GM18507 (cell line): ENCODE measurements at places on chromosomes 7 and 10.

GRCh38 chr10:60350400-60350799 lies 39.3 kb downstream of the ANK3 start:
- DNase-seq: no peak

DNA sequence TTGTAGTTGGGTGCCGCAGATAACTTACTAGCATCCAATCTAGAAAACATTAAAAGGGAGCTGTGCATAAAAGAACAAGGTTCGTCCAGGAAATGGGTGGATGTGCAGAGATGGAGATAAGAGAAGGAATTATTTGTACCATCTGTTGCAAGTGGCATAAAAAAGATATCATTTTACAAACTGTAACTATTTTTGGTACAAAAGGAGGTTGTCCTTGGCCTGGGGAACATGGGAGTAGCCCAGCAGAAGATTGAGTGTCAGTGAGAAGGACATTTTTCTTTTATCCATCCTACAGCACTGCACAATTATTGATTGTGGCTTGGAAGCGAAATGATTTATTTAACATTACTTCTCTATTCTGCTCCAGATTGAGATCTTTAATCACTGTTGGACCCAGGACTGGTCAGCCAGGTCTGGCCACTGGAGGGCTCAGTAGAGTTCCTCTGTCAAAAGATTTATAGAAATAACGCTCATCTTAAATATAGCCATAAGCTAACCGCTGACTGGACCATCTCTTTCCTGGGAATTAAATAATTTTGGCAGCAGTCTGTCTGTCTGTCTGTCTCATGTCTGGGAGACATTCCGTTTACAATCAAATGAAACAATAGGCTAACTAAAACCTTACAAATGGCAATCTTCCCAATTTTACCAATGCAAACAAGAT lies 254.1 kb downstream of the KIAA1217 start:
- no peak for DNase-seq

DNA sequence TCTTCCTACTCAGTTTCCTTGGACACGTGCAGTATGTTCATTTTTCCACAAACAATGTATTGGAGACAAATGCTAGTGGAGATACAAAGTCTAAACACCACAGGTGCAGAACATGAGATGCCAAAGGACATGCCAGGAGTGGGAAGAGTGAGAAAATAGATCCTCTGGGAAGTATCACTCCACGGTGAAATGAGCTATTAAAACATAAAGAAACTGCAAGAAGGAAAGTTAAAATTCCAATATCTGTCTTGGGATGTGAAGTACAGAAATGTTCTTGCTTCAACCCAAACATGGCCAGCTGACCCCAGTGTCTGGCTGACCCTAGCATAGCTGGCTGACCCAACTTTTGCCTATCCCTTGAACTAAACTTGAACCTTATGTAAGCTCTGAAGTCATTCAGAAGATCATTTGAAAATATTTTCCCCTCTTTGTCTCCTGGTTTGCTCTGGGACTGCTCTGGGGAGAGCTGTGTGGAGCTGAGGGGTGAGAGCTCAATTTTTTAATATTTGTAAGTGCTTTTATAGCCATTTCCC lies 59.5 kb downstream of the FZD1 start:
- no peak for DNase-seq

DNA sequence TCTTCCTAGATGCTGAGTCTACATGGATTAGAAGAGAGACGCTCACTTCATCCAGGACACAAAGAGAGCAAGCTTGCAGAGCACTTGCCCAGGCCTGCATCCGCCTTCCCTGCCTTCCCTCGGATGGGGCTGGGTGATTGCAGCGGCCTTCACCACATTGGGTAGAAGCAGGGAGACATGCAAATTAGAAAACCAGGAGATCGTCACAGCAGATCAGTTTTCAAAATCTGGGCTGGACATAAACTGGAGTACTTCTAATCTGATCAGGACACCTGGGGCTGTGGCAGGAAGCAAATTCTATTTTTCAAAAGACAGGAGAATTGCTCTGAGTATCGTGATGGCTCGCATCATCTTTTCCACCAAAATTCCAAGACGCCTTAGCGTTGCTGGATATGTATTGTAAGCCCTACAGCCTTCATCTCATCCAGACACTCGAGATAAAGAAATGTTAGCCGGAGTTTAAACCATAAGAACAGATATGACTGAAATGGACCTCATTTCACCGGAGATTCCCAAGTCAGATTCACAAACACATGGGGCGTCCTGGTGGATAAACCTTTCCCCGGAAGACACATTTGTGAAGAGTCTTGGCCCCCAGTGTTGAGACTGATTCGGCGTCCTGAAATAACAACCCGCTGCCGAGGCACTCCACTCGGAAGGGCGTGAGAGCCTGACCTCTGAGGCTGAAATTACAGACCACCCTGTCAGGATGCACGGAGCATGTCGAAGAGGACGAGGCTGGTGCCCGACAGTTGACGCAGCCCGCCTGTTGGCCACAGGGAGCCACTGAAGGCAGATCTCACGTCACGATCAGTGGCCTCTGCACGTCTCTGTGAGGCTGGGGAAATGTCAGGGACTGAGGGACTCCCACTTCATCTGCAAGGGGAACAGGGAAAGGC lies 91.2 kb upstream of the PARD3 start:
- no peak for DNase-seq

GRCh38 chr10:125859128-125859817 lies 21.8 kb downstream of the DHX32 start:
- no peak for DNase-seq

DNA sequence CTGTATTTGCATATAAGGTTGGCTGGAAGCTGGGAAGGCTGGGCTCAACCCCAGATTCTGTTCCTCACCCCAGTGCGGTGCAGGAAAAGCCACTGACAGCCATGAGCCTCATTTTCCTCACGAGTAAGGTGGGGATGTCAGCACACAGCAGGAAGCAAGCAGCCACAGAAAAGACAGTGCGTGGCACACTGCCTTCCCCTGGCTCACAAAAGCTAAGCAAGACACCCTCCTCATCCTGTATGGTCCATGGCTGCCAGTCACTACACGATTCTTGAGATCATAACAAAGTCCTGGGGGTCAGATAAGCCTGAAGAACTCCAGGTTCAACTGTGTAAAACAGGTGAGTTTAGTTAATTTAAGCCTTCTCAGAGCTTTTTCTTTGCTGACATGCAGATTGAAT lies 28.9 kb upstream of the DDC start:
- DNase-seq: no peak
